ENCODE measurements at places on chromosomes 1 and 21.
A peak's percentile ranks its signal among the peaks of the same experiment; 100 is the strongest.

DNA sequence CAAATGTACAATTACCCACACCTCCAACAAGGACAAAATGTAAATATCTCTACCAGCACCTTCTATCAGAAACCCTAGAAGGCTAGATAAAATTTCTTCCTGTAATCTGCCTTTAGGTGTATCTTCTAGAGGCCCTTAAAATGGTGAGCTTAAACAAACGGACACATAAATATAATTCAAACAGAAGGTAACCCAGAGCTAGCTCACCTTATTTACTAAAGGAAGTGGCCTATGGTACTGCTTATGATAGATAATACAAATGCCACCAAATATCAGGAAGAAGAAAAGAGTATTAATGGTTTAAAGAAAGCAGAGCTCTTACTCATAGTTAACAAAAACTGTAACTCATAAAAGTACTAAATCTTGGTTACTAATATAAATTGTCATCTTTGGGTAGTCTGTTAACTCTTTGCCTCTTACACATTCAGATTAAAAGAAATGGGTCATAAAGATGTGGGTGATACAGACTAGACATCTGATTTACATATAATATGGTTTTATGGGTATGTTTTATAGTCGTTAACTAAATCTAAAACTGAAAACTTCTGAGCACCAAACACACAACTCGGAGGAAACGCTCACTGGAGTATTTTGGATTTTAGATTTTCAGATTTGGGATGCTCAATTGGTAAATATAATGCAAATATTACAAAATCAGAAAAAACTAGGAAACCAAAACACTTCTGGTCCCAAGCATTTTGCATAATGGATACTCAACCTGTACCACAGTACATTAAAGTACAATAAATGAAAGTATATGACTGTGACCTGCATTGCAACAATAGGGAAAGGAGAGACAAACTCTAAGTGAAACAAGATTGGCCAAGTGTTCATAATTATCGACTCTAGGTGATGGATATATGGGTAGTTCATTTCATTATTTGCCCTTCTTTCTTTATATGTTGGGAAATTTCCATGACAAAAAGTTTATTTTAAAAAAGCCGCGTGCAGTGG, 23.2 kb downstream of the TRIT1 start:
- DNase-seq = no peak

DNA sequence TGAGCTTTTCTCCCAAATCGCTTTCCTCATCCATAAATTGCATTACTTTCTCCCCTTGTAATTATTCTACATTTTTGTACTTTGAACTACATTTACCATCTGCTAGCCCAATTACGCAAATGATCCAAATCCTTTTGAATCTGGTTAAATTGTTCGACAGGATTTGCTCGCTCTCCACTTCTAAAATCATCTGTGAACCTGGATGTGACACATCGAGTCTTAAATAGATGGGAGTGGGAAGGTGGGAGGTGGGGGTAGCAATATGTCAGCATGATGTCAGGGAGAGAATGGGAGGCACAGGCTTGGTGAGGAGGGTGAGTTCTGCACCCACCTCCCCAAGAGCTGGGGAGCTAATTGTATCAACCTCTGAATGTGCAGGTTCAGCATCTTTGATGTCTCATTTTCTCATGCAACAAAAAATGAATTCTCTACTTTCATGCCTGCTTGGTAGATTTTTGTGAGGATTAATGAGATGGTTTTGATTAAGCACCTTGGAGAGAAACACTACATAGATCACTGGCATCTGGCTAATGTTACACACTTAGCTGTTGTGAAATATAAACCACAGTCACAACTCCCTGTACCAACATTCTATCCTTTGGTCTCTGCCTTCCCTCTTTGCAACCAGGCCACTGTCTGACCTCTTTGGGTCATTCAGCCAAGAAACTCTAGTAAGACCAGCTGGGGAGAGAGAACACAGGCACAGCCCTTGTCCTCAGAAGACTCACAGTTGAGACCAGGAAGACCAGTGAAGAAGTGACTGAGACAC, 165.1 kb downstream of the DAB1 start:
- no peak for DNase-seq

DNA sequence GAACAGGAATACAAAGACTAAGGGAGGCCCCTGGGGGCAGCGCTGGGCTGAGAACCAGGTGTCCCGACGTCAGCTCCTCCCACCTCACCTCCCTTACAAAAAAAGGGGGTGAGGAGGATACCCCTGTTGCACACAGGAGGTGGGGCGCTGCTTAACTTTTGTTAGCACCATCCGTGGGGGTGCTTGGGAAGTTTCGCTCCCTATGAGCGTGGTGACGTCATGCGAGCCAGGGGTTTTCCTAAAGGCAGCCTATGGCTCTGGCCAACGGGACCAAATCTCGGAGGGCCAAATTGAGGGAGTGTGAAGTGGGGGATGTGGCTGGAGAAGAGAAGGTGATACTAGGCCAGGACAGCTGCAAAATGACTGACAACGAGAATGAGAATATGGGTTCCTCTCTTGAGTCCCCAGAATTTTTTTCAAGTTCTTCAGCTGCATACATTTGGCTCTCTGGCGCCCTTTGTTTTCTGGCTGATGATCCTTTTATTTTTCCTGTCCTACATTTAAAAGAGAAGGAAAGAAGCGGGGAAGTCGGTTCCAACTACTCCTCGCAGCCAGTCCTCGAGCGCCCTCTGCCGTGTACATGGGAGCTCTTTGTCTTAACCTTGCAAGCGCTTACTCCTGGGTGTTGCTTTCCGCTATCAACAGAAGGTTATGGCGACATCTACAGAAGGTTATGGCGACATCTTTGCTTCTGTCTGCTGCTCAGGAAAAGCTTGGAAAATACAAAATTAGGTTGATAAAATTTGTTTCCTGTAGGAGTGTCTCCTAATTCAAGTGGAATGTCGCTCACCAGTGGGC, 48.0 kb upstream of the ZC3H11B start:
- DNase-seq = peak; percentile 67

DNA sequence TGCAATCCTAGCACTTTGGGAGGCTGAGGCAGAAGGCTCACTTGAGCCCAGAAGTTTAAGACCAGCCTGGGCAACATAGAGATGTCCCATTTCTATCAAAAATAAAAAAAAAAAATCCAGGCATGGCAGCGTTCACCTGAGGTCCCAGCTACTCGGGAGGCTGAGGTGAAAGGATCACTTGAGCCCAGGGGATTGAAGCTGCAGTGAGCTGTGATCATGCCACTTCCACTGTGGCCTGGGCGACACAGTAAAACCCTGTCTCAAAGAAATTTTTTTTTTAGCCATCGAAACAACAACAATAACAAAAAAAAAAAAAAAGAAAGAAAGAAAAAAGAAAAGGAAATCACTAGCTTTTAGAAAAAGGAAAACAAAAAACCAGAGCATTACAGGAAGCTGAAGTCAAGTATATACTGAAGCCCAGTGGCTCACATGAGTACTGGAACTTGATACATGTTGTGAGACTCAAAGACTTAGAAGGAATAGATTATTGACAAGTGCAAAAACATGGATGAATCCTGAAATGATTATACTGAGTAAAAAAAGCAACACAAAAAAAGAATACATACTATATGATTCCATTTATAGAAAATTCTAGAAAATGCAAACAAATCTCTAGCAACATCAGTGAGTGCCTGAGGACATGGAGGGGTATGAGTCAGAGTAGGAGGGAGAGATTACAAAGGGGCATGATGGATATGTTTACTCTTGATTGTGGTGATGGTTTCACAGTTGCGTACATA, 6.1 kb upstream of the RABGAP1L start:
- DNase-seq = no peak

- no peak for DNase-seq
Observed at GRCh38 chr1:61083807-61084440, 1.6 kb downstream of the NFIA start.

DNA sequence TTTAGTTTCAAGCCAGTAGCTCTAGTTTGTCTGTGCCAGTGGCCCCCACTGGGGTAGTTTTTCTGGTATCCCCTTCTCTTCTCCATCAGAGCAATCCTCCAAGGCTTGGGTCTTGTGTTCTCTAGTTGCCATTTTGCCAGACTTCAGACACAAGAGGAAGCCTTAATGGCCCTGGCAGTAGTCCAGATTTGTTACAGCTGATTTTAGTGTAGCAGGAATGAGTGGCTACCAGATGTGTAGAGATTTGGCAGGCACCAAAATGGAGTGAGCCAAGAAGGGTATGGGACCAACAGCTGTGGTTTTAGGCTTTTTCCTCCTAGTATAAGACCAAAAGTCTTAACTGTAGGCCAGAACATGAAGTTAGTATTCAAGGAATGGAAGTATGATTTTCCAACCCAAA, 56.8 kb downstream of the ACP6 start:
- no peak for DNase-seq

DNA sequence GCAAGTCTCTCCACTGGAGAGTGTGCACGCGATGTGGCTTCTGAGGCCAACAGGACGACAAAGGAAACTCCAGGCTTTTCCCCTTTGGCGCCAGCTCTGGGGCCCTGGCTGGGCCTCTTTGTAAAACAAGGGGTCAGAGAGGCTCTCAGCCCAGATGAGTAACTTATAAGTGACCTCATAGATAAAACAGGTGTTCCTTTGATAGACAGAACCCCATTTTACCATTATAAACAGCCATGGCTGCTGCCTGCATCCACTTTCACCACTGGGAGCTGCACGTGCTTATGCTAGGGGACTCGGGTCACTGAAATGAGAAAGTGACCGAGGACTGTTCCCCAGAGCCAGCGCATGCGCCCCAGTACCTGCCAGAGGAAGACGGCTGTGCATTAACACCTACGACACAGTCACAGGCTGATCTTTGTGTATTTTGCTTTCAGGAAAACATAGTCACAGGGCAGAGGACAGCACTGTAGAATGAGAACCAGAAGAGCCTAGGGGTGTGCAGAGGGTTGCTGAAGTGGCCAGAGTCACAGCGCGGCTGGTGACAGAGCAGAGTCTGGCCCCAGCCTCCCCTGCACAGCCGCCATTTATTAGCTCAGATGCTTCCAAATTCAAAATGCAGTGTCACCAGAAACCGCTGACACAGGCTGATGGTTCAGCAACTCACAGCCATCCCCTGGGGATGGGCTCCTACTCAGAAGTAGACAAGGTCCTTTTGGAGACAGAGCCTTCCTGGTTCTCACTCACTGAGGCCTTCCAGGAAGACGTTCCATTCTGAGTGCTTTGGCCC, 12.7 kb downstream of the RNF207 start:
- DNase-seq = no peak

GRCh38 chr1:5936126-5936525, 56.1 kb downstream of the NPHP4 start:
- DNase-seq = no peak

- DNase-seq = peak; percentile 88
Observed at GRCh38 chr1:30756545-30757351, 826 bp downstream of the LAPTM5 start.

GRCh38 chr1:168636200-168636599, 59.8 kb downstream of the XCL1 start:
- no peak for DNase-seq

GRCh38 chr1:197418693-197419092, 150.6 kb downstream of the CRB1 start:
- DNase-seq = no peak

DNA sequence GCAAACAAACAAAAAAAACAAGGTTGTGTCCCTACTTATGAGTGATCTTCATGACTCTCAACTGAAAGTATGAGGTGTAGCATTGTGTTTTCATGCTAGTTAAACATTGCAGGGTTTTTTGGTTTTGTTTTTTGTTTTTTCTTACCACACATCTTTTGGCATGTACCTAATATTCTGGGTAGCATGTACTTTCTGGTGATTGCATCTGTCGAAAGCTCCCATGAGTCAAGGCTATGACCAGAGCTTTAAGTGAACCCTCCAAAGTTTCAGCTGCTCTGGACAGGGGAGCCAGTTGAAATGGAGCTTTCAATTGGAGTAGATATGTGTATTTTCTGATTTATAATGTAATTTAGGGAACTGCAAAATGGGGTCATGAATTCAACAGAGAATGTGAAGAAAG, 115.5 kb downstream of the KCNK2 start:
- no peak for DNase-seq

DNA sequence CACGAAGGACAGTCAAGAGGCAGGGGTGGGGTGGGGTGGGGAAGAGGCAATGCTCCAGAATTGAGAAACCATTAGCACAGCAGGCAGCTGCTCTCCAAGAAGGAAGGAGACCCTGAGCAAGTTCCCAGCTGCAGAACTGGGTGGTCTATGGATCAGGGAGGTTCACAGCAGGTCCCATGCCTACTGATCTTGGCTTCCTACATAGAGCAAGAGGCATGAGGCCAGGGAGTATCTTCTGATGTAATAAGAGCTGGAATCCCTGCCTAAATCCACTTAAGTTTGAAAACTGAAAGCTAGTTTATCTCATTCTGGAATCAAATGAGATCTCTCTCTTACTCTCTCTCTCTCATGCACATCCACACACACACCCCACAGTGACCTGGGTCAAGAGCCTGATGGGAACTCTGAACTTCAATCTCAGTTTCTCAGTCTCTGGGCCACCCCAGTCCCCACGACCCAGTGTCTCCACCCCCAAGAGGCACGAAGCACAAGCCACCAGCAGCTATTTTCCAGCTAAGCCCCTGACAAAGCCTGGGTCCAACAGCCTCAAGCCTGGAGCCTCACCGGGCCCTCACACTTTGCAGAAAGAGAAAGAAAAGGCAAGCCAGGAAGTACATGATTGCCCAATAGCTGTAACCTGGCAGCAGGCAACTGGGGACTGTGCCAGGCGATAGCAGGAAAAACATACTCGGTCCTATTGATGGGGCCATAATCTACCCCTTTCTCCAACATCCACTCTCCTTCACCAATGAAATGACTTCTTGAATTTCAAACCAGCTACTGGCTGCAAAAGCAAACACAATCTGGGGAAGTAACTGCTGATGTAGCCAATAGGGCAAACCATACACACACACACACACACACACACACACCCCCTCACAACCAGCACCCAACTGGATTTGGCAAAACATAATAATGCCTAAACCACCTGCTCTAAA, 2.2 kb downstream of the NUAK2 start:
- peak; percentile 44 for DNase-seq

DNA sequence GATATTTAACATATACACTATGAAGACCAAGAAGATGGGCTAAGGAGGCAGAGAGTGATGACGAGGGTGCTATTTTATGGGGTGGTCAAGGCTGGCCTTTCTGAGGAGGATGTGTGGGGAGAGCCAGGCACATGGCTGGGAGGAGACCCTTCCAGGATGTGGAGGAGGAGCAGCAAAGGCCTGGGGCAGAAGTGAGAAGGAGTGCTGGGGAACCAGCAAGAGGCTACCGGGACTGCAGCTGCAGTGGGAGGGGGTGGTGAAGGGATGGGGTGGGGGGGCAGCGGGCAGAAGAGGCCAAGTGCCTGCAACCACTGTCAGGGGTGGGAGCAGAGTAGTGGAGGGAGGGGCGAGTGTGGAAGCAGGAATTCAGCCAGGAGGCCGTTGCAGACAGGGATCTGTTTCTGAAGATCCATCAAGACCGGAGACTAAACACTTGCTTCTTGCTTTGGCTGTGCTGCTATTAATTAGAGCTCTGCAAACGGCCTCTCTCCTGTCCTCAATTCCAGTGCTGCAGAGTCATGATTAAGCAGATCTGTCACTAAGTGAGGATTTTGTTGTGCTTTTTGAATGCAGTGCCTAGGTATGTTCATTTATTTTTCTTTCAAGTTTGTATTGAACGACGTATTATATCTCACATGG, 89.9 kb downstream of the IER5 start:
- DNase-seq = no peak

GRCh38 chr1:155092641-155093040, 14.0 kb downstream of the EFNA3 start:
- no peak for DNase-seq

- DNase-seq = no peak
Observed at GRCh38 chr1:19495799-19496526, 10.6 kb upstream of the CAPZB start.

- no peak for DNase-seq
Observed at GRCh38 chr1:3609016-3609768, 2.1 kb downstream of the MEGF6 start.

GRCh38 chr1:118145721-118146120, 39.3 kb downstream of the SPAG17 start:
- no peak for DNase-seq

All from activated CD8-positive, alpha-beta T cell treated with anti-CD3 and anti-CD28 coated beads for 36 hours (primary cell).